ENCODE measurements at places on chromosomes 1 and 21.

GRCh38 chr1:226370144-226370923 lies 37.6 kb downstream of the PARP1 start:
- DNase-seq: no peak

GRCh38 chr1:209661071-209661470 lies 8.8 kb upstream of the LAMB3 start:
- DNase-seq: no peak

DNA sequence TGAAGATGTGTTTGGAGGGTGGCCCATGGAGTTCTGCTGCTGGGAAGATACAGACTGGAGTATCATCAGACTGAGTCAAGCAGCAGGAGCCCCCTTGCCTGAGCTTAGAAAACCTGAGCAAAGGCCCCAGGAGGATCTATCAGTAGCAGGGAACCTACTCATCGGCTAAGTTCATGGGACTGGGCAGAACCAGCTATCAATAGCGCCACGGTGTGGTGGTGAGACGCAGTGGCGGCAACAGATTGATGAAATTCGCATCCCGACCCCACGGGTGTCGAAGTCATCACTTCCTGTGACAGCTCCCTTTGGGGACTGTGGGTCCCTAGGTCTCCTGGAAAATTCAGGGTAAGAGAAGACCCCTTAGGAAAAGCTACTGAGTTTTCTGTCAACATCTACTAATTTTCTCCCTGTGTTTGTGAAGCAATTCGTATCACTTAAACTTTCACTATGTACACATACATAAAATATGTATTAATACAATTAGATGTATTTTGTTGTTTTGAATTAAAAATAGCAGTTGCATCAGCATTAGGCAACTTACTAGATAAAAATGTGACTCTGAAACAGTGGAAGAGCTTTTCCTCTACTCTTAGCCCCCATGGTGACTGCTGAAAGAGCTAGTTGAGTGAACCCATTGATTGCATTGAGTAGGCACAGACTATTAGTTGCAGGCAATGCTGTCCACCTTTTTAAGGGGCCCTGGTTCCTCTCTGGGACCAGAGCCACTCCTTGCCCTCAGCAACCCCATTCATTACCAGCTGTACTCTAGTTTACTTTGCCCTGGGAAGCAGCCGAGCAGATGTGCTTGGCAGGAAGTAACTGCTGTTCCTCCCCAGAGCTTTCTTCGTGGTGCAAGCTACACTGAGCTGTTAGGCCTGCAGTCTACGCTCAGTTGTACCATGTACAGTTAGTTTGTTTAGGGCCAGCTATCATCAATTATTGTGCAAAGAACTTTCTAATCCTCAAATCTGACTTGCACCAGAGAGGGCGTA lies 7.3 kb upstream of the CACNA1S start:
- DNase-seq: no peak

DNA sequence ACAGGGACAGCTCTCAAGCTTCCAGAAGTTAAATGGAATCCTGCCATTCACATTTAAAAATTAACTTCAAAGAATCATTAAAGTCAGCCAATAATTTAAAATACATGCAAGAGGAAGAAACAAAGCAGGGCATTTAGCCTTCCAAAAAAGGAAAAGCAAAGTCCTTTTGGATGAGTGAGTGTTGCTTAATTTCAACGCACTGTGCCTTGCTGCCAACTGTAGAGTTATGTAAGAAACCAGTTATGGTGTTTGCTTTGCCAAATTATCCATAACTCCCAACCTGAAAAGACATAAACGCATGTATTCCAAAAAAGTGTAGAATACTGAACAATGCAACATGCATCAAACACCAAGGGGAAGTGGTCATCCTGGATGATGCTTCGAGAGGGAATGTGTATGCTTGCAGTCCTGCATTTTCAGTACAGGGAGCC lies 16.1 kb upstream of the KCNE1 start:
- DNase-seq: no peak

DNA sequence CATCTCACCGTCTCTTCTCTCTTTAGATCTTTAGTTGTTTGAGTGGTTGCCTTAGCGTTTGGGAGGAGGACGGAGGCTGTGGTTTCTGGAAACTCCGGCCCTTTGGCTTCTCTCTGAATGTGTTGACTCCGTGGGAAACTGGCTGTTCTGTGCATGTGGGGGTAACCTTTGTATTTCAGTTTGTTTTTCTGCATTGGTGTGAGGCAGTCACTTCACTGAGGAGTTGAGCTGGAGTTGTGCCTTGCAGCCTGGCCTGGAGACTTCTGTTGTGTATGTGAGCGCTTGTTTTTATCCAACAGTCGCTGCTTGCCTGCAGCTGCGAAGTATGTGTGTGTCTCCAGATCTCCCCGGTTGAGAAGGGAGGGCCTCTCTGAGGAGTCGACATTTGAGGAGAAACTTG lies 33.6 kb downstream of the CLDN14 start:
- no peak for DNase-seq
